CD4-positive, alpha-beta memory T cell (primary cell): ENCODE measurements at places on chromosomes 1 and 21.

DNA sequence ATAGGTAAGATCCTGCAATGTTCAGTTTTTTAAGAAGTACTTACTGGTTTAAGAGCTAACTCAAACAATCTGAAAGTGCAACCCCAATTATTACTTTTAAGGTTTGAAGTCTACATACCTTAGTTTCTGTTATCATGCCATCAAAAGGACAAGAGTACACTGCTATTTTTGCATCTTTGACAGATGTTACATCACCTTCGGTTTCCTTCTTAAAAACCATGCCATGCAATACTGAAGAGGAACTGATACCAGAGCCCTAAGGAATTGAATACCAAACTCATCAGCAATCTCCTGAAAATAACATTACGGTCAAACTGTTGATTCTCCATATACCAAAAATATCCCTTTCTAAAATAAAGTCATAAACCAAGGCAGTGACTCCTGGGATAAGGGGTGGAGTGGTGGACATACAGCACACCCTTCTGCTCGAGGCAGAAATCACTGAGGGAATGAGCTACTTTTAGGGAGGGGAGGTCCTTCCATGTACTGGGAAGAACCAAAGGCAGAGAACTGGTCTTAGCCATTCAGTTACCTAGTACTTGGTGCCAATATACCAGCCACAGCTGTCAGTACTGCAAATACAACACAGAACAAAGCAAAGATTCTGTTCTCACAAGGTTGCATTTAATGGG is 8.5 kb downstream of the CCT8 start:
- DNase-seq = no peak

DNA sequence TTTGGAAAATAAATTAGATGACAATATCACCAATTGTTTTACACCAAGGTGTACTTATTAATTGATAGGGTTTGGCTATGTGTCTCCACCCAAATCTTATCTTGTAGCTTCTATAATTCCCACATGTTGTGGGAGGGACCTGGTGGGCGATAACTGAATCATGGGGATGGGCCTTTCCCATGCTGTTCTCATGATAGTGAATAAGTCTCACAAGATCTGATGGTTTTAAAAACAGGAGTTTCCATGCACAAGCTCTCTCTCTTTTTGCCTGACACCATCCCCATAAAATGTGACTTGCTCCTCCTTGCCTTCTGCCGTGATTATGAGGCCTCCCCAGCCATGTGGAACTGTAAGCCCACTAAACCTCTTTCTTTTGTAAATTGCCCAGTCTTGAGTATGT is 131.0 kb upstream of the LMO4 start:
- DNase-seq = no peak

DNA sequence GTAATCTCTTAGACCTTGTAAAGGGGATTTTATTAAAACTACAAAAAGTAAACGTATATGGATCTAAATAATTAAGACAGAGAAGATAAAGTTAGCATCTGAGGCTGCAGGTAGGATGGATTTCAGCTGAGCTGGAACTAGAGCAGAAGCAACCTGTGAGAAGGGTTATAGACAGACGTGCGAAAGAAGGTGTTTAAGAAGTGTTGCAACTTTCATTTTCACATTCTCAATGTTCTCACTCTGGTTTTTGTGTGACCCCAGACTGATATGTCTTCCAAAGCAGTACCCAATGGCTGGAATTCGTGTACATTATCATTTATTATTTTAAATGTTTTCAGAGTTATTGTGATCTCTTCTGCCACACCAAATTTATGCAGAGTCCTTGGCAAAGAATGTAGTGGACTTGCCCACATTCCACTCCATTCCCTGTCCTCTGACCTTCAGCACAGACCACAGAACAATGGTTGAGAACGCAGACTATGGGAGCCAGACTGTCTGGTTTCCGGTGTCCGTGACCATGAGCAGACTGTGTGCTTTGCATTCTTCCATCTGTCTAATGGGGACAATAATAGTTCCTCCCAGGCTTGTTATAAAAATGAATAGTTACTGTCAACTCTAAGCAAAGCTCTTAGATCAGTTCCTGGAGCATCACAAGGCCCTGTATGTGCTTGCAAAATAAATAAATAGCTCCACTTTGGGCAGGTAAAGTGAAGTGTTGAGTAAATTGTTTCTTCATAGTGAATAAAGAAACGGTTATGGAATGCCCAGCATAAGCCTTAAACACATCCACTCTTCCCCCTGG is 140.6 kb upstream of the SAMSN1 start:
- DNase-seq = no peak

DNA sequence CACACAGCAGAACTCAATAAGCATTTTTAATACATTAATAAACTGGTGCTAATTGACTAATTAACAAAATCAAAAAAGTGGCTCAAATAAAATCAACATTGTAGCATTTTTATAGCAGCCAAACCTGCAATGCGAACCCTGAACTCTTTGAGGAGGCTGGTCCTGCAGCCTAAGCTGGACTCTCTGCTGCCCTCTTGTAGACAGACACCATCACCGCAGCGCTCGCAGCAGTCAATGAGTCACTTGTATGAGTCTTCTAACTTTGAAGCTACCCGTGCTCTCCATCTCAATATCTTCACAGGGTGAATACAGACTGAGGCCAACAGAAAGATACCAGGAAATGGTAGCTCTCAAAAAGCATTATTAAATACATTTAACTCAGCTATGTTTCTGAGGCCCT is 9.7 kb upstream of the KRTAP7-1 start:
- DNase-seq = peak; percentile 8

DNA sequence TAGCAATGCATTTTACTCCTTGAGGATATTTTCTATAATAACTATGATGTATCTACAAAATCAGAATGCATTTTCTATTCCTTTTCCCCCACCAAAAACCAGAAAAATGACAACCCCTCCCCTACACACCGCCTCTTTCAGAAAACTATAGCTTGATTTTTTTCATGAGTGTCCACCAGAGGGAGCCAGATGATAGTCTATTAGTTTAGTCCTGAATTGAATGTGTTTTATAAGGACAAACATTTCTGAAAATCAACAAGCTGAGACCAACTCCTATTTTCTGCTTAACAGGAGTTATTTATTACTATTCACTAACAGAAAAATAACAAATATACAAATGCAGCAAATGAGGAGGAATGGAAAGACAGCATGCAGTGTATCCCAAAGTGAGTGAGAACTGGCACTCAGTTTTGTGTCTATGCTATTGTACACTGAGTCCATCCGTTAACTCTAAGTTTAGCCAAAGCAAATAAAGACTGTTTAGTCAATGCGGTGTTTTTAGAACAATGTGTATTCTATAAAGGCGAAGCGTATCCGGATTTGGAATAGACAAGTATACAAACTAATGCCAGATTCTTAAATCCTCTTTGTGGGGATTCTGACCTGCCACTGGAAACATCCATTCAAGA is 182.6 kb downstream of the VAV3 start:
- peak; percentile 44 for DNase-seq

GRCh38 chr1:109620401-109620791 is 759 bp downstream of the AMPD2 start:
- peak; percentile 18 for DNase-seq

DNA sequence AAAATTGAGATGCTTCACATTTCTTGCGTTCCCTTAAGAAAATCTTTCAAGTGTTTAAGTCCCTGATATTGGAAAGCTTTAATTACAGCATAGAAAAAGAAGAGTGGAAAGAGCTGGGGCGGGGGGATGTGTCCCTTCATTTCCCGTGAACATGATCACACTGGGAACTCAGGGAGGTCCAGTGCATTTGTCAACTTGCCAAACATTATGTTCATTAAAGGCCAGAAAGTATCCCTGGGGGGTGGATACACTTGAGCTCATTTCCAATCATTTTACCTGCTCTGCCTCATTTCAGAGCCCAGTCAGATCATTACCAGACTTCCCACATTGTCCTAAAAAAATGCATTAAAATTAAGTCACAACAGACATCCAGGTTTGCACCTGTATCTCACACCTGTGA is 123.6 kb upstream of the KCNJ15 start:
- no peak for DNase-seq

GRCh38 chr1:160542303-160542945 is 19.4 kb upstream of the SLAMF6 start:
- no peak for DNase-seq

DNA sequence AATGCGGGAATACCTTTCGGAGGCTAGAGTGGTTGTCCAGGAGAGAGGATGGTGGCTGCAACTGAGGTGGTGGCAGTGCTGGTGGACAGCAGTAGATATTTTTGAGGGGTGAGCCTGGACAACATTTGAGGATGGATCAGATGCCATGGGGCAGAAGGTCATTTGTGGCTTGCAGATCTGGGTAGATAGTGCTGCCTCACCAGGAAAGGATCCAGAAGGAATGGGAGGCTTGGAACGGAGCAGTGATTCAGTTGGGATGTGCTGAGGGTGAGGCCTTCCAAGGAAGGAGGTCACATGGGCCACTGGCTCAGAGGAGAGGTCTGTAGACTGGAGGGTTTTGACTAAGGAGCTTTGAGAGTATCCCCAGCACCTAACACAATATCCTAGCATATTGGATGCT is 110.8 kb upstream of the KAZN start:
- no peak for DNase-seq

GRCh38 chr1:53705446-53706096 is 33.4 kb downstream of the GLIS1 start:
- no peak for DNase-seq

DNA sequence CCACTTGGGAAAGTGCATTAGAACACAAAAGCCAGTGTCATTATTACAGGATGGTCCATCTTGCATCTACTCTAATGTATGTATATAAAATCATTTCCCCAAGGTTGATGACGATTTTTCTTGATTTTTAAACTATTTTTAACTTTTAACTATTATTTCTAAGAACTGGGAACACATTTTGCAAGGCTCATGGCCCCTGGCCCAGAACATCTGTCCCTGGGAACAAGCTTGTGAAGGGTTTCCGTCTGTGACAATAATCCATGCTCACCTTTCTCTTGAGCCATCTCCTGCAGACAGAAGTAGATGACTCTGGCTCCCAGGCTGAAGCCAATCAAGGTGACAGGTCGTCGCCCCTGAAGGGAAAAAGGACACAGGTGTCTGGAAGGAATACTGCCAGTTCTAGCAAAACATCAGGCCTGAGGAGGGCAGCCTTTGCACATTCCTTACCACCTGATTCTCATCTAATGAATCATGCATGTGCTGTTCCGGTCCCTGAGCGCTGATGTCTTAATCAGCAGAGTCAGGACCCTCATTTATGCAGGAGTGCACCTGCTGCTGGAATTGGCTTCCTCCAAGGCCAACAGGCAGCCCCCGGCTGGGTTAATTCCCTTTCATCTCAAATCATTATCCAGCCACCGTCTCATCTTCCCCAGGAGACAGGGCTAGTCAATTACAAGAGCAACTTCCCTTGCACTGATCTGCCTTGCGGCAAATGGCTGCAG is 62.5 kb downstream of the TMCO4 start:
- DNase-seq = no peak
